Activated CD4-positive, alpha-beta T cell treated with anti-CD3 and anti-CD28 coated beads for 4 hours (primary cell): ENCODE measurements at places on chromosomes 3 and 15.

GRCh38 chr3:47578691-47579632 lies at the start of gene CSPG5:
Gene CSPG5 (minus strand): TSS chr3:47578865. CDS start chr3:47578693, 172 bp downstream.
- DNase-seq = peak; percentile 7

- no peak for DNase-seq
Measured at GRCh38 chr3:43854916-43855315, 164.2 kb downstream of the ABHD5 start.

GRCh38 chr15:62444104-62445022 lies 279.3 kb upstream of the C2CD4B start:
- DNase-seq = no peak

GRCh38 chr3:57100046-57100695 lies 39.7 kb downstream of the SPATA12 start:
- peak; percentile 39 for DNase-seq

GRCh38 chr3:64399205-64399800 lies 174.0 kb upstream of the PRICKLE2 start:
- DNase-seq = no peak

- no peak for DNase-seq
Measured at GRCh38 chr15:71167445-71168165, 52.3 kb downstream of the THSD4 start.

GRCh38 chr15:82570721-82571508 lies 30.7 kb upstream of the RPS17 start:
- no peak for DNase-seq

- DNase-seq = no peak
Measured at GRCh38 chr3:14513566-14514322, 26.4 kb downstream of the GRIP2 start.

GRCh38 chr3:77256584-77257503 lies 216.9 kb downstream of the ROBO2 start:
- no peak for DNase-seq

DNA sequence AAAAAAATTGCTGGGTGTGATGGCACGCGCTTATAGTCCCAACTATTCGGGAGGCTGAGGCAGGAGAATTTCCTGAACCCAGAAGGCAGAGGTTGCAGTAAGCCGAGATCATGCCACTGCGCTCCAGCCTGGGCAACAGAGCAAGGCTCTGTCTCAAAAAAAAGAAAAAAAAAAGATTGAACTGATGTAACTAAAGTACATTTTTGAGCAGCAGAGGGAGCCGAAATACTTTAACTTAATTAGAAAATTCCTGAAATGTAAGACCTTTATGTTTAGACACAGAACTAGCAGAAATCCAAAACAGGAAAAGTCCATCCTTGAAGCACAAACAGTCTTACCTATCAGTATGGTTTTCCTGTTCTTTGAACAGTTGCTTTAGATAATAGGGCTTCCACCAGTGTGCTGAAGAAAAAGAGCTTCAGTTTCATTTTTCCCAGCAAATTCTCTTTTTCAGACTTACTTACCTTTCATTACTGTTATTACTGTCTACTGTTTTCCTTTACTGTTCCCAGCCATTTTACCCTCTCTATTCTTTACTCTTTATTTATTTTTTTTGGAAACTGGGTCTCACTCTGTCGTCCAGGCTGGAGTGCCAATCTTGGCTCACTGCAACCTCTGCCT lies 33.4 kb upstream of the ZNF609 start:
- no peak for DNase-seq

GRCh38 chr3:49358884-49359225 lies 702 bp upstream of the GPX1 start:
- DNase-seq = no peak

- DNase-seq = no peak
Measured at GRCh38 chr3:123859177-123859576, 25.0 kb downstream of the MYLK start.

DNA sequence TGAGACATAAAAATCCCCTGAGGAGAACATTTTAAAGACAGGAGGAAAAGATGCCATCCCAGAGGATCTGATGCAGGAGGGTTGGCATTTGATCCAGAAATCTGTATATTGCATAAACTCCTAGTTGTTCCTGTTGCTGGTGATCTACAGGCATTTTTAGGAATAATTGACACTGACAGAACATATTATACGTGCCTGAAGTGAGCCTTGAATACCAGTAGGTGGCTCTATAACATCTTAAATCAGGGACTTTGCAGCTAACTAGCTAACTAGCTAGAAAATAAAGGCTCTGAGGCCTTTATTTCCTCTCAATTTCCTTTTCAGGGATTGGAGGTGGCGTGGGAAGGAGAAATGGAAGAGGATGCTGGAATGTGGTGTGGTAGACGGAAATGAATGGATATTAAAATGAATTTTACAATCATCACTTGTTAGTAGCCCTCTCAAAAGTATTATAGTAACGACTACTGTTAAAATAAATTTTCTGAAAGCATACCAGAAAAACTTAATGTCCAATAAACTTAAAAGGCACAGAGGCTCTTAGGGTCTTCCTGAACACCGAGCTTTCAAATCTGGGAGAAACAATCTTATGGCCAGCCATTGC lies 73.8 kb upstream of the ZBED2 start:
- no peak for DNase-seq

DNA sequence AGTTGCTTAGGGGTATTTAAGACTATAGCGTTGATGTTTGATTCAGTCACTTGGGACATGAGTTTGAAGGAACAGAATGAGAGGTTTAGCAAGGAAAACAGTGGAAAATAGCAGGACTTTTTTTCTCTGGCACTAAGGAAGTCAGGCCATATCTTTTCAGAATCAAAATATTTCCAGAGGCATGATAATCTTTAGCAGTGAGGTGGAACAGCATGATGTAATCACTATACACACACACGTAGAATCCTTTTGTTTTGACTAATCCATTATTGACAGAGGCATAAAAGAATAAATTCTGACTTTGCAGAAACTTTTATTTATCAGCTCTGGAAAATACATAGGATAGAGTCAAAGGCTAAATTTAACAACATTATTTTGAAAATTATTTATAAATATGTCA lies 174.1 kb downstream of the ZPLD1 start:
- DNase-seq = no peak

DNA sequence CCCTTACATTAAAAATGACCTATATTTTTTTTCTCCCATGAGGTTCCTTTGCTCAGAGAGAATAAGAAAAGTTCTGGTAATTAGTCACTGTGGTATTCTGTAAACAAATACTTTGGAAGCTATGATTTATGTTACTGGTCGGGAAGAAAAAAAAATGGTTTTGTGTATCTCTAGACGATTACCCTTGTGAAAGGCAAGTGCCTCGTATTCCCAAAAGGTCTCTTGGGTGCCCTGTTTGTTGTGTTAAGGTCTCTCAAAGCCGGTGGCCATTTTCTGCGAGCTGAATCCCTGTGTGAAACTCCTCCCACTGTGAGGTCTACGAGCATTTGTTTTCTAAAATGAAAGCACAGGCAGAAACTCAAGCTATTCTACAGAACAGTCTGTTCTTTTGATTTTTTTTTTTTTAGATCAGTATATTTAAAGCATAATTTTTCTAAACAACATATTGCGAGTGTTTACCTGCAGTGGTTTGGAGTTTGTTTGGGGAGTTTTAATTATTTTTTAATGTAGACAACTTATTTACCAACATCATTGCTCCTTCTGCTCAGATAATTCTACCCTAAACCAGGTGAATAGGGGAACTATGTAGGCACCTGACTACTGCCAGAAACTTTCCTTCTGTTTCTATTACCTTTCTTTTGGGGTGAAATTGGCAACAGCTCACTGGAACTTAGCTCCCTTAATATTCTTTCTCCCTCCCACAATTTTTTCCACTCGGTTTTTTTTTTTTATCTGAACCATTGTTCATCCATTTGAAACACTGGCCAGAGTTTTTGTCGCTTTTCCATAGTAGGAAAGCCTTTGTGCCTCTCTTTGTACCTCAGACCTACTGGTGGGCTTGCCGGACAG lies 44.0 kb downstream of the ZBTB38 start:
- DNase-seq = peak; percentile 46

DNA sequence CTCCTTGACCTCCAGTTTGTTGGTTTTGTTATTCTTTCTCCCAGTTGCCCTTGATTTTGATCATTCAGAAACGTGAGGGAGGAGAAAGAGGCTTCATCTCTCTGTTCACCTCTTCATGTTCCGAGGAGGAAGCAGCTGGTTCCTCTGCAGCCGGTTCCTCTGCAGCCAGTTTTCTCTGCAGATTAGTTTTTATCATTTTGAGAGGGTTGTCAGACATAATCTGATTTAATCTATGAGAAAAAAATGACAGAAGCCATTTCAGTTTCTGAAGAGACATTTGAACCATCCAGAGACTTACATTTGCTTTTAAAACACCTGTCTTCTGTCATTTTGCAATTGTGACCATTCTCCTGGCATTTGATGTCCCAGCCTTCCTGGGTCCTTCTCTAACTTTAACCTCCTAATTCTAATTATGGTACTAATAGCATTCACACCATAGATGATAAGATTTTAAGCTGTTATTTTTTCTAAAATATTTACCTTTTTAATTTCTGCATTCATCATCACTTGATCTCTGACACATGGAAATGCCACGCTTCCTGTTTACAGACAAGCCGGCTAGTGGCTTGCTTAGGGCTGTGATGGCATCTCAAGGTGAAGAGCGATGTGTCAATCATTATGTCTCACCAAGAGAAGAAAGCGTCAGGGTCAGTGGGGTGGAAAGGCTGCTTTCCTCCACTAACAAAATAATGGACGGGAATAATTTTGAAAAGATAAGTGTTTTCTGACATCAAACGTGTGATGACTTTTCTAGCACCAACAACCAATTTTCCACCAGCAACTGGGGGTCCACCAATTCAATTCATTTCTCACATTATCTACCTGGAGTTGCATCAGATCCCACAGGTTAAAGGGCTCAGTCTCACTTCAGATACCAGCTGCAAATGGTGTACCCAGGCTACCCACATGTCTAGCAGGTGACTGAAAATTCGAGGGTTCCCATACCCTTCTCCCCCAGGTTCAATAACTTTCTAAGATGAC lies 76.4 kb downstream of the CHRNA7 start:
- DNase-seq = no peak

GRCh38 chr15:84653910-84654688 lies at the start of gene WDR73:
Gene WDR73 (minus strand): TSS chr15:84654283. CDS start chr15:84654274, 9 bp downstream.
- DNase-seq = peak; percentile 98

GRCh38 chr15:35362195-35362829 lies 183.7 kb downstream of the DPH6 start:
- DNase-seq = no peak

DNA sequence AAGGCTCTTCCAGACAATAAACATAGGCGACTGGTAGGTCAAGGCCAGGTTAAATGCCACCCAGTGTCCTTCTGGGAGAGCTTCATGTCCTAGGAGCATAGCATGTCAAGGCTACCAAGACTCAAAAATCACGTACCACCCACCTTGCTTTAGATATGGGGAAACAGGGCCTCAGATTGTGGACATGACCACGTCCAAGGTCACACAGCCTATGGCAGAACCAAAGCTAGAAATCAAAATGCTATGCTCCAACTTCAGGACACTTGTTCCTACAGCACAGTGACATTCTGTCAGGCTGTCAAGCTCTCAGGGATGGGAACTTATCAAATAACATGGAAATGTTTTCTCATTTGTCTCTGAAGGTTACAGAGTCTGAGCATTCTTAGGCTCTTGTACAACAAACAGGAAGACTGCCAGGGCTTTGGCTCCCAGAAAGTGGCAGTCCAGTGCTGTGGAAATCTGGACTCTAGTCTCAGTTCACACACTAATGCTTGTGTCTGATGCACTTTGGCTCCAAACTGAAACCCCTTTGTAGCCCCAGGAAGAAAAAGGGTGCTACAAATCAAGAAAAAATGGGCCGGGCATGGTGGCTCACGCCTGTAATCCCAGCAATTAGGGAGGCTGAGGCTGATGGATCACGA lies 170.4 kb upstream of the LPP start:
- DNase-seq = no peak

DNA sequence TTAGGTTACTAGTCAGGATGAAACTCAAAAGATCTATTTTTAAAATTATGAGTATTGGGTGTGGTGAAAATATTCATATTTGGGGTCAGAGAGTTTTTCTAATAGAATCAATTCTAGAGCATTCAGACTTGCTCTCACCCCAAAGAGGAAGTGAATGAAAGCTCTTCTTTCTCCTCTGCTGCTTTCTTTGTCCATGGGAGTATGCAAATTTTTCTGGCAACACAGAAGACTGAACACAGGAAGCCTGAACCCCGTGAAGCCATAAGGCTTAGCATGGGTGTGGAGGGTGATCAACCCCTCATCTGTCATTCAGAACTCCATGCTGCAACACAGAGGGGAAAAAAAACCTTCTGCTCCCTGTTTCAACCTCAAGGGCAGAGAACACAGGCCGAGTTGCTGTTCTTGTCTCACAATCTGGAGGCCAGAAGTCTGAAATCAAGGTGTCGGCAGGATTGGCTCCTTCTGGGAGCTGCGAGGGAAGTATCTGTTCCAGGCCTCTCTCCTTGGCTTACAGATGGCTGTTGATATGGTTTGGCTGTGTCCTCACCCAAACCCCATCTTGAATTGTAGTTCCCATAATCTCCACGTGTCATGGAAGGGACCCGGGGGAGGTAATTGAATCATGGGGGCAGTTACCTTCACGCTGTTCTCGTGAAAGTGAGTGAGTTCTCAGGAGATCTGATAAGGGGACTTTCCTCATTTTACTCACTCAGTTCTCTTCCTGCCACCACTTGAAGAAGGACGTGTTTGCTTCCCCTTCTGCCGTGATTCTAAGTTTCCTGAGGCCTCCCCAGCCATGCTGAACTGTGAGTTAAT lies 33.7 kb upstream of the CD47 start:
- peak; percentile 78 for DNase-seq

DNA sequence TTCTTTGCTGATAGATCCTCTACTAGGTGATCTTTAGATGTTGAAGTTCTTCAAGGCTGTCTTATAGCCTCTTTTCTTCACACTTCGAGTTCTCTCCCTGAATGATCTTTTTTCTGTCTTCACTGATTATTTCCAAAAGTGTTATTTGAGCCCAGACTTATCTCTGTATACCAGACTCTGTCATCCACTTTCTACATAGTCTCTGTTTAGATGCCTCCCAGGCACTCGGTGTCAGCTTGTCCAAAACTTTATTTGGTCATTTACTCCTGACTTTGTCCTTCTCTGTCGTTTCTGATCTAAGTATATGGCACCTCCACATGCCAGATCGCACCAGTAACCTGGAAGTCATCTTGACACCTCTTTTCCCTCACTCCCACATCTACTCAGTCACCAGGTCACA lies 27.6 kb downstream of the KLHL18 start:
- no peak for DNase-seq

GRCh38 chr3:190492129-190492528 lies 21.8 kb upstream of the IL1RAP start:
- no peak for DNase-seq

DNA sequence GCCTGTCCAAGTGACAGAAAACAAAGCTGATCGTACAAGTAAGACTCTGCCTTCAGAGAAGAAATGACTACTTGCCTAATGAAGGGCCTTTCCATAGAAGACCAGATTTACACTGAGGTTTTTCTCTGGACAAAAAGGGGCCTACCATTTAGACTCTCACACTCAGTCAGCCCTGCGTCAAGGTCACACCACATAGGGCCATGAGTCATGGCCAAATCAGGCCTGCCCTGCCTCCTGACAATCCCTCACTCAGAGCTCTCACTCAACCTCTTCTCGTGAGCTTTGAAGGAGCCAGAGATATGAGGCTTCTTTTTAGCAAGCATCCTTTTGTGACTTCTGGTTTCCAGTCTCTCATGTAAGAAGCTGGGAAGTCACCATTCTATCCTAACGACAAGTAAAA lies 68.1 kb upstream of the NMNAT3 start:
- no peak for DNase-seq

- DNase-seq = no peak
Measured at GRCh38 chr3:166263460-166263859, 426.2 kb upstream of the BCHE start.

GRCh38 chr3:190581041-190581541 lies 67.2 kb downstream of the IL1RAP start:
- DNase-seq = no peak

GRCh38 chr3:97021778-97022177 lies 207.4 kb downstream of the EPHA6 start:
- no peak for DNase-seq
